ENCODE measurements at places on chromosomes 16 and 17.
A peak's percentile ranks its signal among the peaks of the same experiment; 100 is the strongest.

DNA sequence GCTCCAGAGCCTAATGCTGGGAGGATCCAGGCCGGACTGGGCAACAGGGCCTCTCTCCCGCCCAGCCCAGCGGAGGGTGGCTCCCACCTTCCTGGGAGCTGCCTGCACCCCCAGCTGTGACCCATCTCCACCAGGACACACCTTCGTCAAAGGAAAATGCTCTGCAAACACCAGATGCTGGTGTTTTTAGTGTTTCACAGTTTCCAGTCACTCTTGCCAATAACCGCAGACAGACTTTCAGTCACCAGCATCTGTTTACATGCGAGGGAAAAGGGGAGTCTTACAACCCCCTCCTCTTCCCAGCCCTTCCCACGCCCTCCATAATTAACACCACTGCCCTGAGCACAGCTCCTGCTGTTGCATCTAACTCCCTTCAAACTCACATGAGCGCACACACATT lies 25.3 kb downstream of the KLHDC4 start:
- no peak for DNase-seq

DNA sequence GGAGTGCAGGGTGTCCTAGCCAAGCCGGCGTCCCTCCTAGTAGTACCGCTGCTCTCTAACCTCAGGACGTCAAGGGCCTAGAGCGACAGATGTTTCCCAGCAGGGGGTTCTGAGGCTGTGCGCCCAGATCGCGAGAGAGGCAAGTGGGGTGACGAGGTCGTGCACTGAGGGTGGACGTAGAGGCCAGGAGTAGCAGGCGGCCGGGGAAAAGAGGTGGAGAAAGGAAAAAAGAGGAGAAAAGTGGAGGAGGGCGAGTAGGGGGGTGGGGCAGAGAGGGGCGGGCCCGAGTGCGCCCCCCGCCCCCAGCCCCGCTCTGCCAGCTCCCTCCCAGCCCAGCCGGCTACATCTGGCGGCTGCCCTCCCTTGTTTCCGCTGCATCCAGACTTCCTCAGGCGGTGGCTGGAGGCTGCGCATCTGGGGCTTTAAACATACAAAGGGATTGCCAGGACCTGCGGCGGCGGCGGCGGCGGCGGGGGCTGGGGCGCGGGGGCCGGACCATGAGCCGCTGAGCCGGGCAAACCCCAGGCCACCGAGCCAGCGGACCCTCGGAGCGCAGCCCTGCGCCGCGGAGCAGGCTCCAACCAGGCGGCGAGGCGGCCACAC lies at the start of gene MMP2:
Gene MMP2, plus strand, starts transcription at position 372 of the 603 bp plus-strand sequence. CDS start 282 bp downstream, outside the sequence.
- DNase-seq = peak; percentile 25

DNA sequence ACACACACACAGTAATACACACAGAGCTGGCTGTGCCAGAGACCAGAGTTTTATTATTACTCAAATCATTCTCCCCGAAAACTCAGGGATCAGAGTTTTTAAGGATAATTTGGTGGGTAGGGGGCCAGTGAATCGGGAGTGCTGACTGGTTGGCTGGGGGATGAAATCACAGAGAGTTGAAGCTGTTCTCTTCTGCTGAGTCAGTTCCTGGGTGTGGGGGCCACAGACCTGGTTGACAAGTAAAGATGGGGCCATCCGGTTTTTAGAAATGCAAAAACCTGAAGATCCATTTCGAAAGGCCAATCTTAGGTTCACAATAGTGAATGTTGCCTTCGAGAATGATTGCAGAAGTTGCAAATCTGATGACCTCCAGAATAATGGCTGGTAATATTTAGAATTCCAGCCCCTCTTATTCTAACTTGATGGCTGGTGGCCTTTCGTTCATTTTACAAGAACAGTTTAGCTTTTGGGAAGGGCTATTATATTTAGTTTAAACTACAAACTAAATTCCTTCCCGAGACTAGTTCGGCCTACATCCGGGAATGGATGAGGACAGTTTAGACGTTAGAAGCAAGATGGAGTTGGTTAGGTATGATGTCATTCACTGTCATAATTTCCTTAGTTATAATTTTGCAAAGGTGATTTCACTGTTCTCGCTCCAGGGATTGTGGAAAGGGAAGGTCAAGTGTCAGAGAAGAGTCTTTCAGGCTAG lies 123.2 kb downstream of the KCNJ18 start:
- no peak for DNase-seq

DNA sequence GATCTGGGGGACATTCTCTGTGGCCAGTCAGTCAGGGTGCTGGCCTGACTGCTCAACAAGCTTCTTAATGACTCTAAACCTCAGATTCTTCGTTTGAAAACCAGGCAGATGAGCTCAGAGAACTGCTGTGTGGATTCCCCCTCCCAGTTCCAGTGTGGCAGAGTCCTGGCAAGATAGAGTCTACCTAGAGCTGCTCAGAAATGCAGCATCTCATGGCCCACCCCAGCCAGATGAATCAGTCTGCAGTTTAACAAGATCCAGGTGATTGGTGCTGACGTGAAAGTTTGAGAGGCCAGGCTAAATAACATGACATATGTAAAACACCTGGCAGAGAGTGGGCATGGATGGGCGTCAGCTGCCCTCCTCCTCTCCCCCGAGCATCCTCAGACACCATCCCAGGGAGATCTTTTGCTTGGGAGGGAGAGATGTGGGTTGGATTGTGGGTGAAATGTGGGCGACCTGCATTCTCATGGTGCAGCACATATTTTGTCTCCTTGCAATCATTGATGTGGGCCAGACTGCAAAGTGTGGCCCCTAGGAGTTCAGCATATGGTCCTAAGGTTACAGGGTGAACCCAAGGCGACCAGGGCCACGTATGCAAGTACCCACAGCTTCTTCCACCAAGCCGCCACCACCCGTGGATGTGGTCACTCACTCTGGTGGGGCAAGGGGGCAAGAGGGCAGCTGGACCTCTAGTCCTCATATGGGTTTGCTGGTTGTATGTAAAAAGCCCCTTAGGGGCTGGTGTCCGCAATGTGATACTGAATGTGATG lies 19.5 kb downstream of the SOCS3 start:
- DNase-seq = no peak

GRCh38 chr17:79652999-79653643 lies 42.3 kb upstream of the RBFOX3 start:
- no peak for DNase-seq

- DNase-seq = no peak
Measured at GRCh38 chr16:57882792-57883191, 80.5 kb upstream of the KIFC3 start.

GRCh38 chr17:9239793-9240658 lies 218.7 kb downstream of the NTN1 start:
- peak; percentile 40 for DNase-seq

- no peak for DNase-seq
Measured at GRCh38 chr17:67326440-67326839, 39.9 kb downstream of the PSMD12 start.

DNA sequence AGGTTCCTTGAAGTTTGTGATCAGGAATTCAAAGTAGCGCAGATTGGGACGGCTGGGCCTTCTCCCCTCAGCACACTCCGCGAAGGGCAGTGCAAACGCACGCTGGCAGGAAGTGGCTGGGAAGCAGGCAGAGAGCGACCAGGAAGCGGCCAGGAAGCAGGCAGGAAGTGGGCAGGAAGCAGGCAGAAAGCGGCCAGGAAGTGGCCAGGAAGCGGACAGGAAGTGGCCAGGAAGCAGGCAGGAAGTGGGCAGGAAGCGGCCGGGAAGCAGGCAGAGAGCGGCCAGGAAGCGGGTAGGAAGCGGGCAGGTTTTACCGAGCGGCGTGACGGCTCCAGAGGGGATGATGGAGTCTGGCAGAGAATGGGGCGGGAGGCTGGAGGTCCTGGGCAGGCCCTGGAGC lies 3.2 kb downstream of the DPEP1 start:
- DNase-seq = no peak

GRCh38 chr17:2852729-2853282 lies 56.6 kb downstream of the RAP1GAP2 start:
- no peak for DNase-seq

DNA sequence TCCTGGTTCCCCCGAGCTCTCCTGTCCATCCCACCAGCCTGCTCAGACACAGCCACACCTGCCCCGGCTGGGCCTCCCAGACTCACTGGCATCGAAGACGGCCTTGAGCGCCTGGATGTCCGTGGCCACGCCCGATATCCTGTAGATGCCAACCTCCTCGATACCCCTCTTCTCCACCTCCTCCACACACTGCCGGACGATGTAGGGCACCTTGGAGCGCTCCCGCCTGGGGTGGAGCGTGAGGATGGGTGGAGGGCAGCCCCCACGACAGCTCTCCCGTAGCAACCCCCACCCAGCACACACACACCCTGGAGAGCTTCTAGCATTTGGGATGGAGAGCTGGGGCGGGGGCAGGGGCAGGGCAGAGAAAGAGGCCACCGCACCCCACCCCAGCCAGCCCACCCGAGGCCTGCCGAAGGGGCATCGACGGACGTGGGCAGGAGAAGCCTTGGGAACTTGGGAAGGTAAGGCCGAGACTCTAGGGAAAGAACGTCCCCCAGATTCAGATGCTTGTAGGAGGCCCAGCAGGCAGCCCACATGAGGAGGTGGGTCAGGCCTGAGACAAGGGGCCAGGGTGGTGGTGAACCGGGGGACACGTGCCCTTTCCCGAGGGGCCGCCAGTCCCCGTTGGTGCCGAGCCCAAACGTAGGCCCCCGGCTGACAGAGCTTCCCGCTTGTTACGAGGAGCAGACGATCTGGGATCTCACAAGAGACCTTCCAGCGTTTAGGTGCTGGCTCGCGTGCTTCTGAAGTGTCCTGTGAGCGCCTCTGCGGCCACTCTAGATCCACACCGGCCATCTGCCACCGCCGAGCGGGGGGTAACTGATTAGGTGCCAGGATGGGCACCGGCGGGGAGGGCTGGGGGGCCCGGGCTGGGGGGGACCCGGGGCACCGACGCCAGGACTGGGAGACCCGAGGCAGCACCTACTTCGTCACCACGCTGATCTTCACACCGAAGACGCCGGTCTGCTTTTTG lies 15.1 kb downstream of the TIMM22 start:
- DNase-seq = no peak

DNA sequence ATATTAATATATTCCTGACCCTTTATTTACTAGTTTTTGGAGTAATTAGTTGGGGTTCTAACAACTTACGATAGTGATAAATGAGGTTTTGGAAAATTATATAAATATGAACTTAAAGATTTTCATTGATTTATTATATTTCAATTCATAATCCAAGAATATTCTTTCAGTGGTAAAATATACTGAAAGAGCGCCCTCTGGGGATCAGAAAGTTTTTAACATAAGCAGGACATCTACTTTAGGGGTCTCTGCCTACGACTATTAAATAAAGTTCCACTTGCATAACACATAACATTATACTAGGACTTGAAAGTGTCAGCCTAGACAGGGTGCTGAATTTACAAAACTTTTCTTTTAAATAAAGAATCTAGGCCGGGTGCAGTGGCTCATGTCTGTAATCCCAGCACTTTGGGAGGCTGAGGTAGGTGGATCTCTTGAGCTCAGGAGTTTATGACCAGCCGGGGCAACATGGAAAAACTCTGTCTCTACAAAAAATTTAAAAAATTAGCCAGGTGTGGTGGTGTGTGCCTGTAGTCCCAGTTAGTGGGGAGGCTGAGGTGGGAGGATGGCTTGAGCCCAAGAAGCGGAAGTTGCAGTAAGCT lies 15.6 kb downstream of the RFWD3 start:
- no peak for DNase-seq

DNA sequence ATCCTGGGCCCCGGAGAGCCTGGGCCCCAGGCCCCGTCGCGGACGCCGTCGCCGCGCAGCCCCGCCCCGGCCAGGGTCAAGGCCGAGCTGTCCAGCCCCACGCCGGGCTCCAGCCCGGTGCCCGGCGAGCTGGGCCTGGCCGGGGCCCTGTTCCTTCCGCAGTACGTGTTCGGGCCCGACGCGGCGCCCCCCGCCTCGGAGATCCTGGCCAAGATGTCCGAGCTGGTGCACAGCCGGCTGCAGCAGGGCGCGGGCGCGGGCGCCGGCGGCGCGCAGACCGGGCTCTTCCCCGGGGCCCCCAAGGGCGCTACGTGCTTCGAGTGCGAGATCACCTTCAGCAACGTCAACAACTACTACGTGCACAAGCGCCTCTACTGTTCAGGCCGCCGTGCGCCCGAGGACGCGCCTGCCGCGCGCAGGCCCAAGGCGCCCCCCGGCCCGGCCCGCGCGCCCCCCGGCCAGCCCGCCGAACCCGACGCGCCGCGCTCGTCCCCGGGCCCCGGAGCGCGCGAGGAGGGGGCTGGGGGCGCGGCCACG lies 36.8 kb upstream of the ZC3H18 start:
- peak; percentile 8 for DNase-seq

- DNase-seq = no peak
Measured at GRCh38 chr16:47084198-47084597, 59.5 kb downstream of the NETO2 start.

GRCh38 chr17:14762736-14763479 lies 462.0 kb downstream of the HS3ST3B1 start:
- DNase-seq = no peak

GRCh38 chr16:72815348-72816318 lies 232.3 kb downstream of the ZFHX3 start:
- no peak for DNase-seq

DNA sequence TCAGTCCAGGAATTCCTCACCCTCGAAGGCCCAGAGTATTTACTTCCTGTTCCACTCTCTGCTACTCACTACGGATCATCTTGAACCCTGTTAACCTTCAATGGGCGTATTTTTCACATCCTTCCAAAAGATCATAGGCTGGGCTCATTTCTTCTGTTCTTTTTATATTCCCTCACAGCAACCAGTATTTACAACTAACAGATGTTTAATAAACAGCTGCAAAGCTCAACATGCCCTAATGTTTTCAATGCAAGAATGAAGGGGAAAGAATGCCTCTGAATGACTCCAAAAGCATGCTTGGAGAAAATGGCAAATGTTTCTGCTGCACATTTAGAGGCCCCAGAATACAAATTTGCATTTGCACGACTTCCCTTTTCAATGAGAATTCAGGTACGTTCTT lies 174.9 kb downstream of the ZFHX3 start:
- DNase-seq = no peak

GRCh38 chr17:58520843-58521430 lies 6.5 kb upstream of the MTMR4 start:
- DNase-seq = no peak

- no peak for DNase-seq
Measured at GRCh38 chr17:39979016-39979670, 1.5 kb upstream of the PSMD3 start.

DNA sequence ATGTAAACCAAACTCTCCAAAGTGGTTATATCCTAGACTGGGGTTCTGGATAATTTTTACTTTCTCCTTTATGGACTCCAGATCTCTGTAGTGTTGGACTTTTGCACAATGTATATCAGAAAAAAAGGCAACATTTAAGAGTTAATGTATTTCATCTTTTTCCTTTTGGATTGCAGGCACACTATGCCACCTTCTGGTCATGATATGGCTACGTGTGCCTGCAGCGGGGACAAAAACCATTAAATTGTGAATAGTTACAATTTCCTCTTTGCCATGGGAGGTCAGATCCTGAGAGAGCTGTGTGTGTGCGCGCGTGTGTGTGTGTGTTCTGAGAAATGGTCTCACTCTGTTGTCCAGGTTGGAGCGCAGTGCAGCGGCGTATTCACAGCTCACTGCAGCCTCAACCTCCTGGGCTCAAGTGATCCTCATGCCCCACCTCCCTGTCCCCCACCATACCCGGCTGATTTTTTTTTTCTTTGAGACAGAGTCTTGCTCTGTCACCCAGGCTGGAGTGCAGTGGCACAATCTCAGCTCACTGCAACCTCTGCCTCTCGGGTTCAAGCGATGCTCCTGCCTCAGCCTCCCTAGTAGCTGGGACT lies 4.3 kb upstream of the SGF29 start:
- no peak for DNase-seq
